ENCODE measurements at places on chromosomes 1 and 21.

DNA sequence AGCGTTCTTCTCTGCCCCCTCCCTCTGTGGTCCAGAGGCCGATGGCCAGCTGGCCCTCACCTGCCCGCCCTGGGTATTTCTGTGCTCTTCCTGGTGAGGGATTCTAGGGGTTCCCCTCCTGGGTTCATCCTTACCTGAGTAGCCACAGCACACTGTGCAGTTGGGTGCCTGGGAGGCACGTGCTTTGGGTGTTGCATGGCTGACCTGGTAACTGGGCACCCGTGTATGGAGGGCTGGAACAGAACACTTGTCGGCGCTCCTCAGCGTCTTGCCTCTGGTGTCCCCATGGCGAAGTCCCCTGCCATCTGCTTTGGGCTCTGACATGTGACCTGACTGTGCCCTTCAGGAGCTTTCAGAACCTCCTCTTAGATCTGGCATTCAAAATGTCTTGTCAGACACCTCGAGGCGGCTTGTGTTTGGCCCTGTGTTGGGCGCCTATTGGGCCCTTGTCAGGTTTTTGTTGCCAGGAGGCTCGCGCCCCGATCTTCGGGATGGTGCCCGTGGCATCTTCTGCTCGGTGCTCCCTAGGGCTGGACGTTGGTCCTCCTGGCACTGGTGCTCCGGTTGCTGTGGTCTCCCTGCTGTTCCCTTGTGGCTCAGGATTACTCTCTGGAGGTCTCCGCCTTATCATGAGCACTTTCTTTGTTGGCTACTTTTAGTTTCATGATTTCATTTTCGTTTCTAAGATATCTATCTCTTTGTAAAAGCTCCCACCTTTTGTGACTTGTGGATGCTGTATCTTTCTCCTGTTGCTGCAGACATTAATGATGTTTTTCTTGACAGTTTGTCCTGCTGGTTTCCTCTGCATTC lies 28.5 kb downstream of the SKI start:
- no peak for DNase-seq

- no peak for DNase-seq
Observed at GRCh38 chr21:44449473-44450363, 5.6 kb upstream of the LRRC3 start.

- no peak for DNase-seq
Observed at GRCh38 chr1:215198021-215198420, 115.5 kb downstream of the KCNK2 start.

DNA sequence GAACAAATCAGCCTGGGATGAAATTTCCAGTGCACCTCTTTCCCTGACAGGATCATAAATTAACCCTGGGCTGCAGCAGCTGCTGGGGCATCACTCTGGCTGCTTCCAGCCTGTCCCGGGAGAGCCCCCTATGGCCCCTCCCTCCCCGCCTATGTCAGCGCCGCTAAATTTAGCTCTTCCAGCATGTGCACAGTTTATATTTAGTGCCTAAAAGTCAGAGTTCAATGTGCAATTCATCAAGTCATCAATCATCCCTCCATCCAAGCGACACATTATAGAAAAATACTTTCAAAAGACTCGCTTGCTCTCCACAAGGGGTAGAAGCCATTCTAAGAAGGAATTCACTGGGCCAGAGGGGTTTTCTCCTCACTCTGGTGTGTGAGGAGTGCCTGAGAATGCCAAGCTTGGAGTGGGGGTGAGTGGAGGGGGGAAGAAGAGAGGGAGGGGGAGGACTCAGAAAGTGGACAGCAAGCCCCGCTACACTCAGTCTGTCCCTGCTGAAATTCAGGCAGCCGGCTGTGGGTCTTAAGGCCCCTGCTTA lies 37.4 kb downstream of the XCL1 start:
- no peak for DNase-seq

- no peak for DNase-seq
Observed at GRCh38 chr1:224707843-224708725, 92.0 kb downstream of the CNIH3 start.

- DNase-seq, result no peak
Observed at GRCh38 chr1:228190778-228191177, 17.1 kb upstream of the OBSCN start.

DNA sequence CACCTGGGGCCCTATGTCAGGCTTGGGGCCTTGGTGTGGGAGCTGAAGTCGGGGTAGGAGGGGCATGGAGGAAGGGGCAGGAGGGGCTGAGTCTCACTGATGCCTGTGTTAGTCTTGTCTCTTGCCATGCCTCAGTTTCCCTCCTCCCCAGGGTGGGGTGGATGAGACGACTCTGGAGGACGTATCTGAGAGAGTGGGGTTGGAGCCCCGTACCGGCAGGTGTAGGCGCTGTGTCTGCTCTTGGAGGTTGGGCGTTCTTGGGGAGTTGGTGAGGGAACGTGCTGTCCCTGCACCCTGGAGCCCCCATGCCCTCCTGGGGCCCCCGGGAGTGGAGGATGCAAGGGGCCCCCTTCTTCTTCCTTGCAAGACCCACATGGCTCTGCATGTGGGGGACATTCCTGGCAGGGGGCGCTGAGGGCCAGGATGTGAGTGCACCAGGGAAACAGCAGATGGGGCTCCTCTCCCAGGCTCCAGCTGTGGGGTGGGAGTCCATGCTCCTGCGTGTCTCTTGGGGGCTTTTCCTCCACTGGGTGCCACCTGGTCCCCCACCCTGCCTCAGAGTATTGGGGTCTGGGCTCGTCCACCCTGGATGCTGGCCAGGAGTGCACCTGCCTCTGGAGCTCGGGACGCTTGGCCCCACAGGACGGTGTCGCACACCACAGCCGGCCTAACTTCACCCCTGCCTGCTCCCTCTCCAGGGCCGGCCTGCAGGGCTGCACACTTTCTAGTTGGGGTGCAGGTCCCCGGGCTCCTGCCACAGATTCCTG lies 1.4 kb upstream of the TNFRSF14 start:
- DNase-seq, result no peak

GRCh38 chr1:67589519-67590233 lies 95.3 kb upstream of the GADD45A start:
- no peak for DNase-seq

DNA sequence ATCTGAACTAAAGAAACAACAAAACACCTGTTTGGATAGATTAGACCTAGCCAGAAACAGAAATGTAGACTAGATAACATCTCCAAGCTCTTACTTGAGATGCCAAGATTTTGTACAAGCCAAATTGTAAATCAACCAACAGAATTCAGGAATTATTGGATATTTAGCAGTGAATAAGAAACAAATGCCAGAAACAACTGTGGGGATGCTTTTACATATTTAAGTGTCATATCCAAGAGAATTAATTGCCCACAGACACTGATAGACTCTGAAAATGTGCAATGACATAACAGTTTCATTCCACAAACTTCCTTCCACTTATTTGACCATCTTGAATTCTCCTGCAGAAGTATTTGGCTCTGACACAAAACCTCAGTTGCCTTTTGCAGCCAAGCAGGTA lies 92.3 kb downstream of the SGIP1 start:
- no peak for DNase-seq

GRCh38 chr1:111499026-111499785 lies 4.2 kb downstream of the ADORA3 start:
- DNase-seq, result no peak

DNA sequence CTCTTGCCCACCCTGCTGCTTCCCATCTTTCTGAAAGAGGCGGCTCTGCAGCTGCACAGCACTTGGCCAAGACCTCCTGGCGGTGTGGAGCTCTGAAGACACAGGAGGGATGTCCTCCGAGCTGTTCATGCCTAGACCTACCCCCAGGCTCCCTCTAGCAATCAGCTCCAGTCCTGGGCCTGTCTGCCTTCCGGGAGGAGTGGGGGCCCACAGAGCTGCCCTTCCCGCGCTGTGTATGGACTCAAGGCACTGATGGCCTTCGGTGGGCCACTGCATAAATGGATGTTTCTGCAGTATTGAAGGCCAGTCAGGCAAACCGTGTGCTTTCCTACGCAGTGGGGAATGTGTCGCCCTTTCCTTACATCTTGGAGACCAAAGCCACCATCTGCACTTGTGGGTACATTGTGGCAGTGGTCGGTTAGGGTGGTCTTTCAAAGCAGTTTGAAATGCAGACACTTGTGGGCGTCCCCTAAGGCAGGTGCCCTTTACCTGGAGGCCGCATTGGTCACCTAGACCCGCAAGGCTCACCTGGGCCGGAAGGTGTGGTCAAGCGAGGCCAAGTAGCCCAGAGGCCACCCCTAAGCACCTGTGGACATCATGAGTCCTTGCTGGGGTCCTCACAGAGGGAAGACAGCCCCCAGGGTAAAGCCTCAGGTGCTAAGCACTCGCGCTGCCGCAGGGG lies 912 bp upstream of the PKNOX1 start:
- no peak for DNase-seq
